ENCODE measurements at places on chromosomes 2 and 18.

DNA sequence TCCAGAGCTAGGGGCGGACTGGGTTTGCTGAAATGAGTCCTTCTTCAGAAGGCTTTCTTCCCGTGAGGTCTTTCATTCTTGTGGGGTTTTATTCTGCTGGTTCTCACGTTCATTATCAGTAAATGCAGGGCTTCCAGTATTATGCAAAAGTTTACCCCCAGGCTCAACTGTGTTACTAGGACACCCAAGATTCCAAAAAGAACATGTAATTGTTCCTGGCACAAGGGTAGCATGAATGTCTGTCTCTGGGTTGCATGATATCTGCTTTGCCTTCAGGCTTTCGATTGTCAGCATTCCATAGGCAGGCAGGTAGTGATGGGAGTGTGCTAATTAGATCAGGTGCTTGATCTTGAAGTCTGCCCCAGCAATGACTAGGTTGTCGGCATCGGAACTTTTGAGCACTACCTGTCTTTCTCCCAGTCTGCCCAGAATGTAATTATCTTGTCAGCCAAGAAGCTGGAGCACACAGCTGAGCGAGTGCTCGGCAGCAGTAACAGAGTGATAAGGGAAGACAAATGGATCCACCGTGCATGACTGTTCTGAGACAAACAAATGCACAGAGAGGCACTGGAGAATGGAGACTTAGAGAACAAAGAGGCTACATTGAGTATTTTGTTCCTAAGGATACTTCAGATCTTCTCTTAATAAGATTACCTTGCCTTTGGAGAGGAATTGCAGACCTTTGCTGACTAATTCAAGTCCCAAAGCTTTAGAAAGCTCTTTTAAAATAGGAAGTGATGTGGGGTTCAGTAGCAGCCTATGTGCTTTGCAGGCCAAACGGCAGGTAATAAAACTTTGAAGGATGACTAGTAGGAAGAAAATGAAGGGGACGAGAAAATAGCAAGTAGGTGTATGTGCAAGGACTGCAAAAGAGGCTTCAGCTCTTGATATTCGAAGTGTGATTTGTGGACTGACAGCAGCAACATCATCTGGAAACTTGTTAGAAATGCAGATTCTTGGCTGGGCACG lies 41.9 kb downstream of the ITGB6 start:
- no peak for DNase-seq

- DNase-seq: no peak
These were observed 101.1 kb downstream of the PIGN start for GRCh38 chr18:62085756-62086155.

DNA sequence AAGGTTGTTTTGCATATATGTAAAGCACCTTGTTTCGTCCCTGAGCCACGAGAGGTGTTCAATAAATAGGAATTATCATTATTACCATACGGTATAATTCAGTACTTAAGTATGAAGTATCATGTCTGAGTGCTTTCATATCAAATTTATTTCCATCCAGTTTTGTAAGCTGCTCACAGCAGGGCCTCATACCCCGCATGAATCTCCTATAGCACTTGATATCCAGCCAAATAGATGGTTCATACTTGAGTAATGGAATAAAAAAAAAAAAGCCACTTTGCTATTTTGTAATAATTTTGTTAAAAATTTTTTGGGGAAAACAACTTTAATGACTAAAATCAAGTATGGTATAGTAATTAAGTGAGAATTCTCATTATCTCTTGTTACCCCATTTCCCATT lies 160.8 kb upstream of the NOSTRIN start:
- no peak for DNase-seq

- DNase-seq: no peak
These were observed 81.6 kb downstream of the FBXO15 start for GRCh38 chr18:74066018-74066417.

- DNase-seq: no peak
These were observed 6.5 kb downstream of the SPR start for GRCh38 chr2:72893594-72894319.

DNA sequence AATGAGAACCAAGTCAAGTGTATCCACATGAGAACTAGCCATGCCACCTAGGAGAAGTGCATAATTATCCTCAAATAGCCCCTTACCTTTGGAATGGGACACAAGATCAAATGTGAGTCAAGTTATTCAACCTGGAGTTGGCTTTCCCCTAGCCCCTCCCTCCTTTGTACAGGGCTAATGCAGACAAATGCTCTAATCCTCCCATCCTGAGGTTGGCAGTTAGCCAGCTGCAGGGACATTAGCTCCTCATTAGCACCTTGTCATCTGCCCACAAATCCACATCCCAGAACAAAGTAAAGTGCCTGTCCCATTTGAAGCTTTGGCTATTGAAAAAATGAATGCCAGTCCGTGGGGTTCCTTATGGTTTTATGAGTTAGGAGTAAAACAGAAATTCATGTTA lies 294.1 kb upstream of the FANCL start:
- no peak for DNase-seq

DNA sequence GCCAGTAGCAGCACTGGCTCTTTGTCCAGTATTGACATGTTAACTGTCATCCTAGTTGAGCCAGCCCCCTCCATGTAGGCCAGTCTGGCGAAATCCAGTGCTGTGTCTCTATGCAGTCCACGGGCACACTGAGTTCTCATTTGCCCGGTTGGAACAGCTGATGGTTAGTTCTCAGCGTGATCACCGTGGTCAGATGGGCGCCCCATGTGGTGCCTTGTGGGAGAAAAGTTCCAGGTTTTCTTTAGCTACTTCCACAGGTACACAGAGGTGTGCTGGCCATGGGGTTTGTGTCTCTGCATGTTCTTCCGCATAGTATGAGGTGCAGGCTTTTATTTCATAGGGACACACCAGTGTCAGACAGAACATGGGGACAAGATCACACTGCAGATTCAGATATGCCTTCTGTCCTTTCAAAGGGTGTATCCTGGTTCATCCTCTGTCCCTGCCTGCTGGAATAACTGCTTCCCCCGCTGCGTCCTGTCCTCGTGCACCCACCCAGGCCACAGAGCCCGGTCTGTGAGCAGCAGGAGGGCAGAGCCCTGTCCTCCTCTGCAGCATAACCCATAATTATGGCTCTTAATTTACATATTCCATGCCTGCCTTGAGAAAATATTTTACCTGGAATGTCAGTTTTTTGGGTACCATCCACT lies 334.1 kb downstream of the GBX2 start:
- no peak for DNase-seq

DNA sequence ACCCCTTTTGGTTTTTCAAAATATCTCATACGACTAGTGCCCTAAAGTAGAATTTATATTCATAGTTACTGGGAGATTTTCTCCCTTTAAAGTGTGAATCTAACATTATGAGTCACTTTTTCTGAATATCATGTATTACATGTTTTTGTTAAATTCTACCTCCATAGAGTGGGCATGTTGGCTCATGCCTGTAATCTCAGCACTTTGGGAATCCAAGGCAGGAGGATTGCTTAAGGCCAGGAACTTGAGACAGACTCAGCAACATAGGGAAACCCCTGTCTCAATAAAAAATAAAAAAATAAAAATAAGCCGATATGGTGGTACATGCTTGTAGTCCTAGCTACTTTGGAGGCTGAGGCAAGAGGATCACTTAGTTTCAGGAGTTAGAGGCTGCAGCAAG lies 45.3 kb upstream of the UNC80 start:
- no peak for DNase-seq
